ENCODE measurements at places on chromosomes 4 and X.

DNA sequence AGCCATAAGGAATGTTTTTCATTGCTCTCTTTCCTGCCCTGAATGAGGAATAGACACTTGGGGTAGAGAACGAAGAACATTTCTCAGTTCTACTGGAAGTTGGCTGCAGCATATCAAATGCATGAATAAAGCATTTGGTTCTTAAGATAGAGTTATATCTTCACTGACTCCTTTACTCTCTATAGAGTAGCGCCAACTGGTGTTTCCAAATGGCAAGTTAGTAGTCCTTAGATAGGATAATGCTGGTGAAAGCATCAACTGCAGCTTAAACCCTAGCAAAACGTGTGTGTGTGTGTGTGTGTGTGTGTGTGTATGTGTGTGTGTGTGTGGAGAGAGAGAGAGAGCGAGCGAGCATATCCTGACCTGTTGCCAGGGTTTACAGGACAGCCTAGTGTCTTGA is 62.2 kb upstream of the FRMPD4 start:
- no peak for DNase-seq

GRCh38 chr4:86544310-86544966 is 49.7 kb upstream of the PTPN13 start:
- DNase-seq, result no peak

GRCh38 chrX:129976441-129976840 is 6.0 kb upstream of the BCORL1 start:
- no peak for DNase-seq

- DNase-seq, result no peak
These were observed 48.2 kb upstream of the AADAT start for GRCh38 chr4:170137927-170138326.

DNA sequence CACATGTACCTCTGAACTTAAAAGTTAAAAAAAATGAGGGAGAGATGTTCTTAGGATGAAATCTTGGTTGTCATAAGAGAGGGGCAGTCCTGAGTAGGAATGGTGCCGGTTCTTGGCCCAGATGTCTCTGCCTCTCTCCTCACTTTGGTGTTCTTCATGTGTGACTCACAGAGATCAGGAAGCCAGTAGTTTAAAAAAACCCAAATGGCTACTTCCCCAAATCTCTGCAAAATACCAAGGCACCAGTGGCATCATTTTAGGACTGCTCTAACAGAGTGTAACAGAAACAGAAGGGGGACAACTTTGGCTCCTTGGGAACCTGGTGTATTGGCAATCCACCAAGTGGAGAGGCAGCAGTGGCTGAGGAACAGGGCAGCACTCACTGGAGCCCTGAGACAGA is 116.8 kb downstream of the SCD5 start:
- DNase-seq, result no peak

- DNase-seq, result no peak
These were observed 92.2 kb upstream of the H2AZ1 start for GRCh38 chr4:100042235-100042634.

- DNase-seq, result no peak
These were observed 168.2 kb downstream of the ZNF518B start for GRCh38 chr4:10288830-10289537.

DNA sequence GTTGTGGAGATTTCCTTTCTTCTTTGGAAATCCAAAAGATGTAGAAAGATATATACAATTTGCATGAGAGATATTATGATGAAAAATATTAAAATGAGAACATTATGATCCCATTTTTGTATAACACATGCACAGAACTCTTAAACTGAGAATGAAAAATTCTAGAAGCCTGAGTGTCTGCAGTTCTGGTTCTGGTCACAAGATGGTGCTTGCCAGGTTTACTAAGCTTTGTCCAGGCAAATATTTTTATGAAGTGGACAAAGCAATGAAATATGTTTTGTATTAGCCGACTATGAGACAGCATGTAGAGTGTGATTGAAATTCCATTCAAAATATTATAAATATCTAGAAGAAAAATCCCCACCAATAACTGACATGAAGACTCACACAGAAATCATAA is 2.2 kb downstream of the PWWP3B start:
- DNase-seq, result no peak

- no peak for DNase-seq
These were observed 90.4 kb downstream of the ZC4H2 start for GRCh38 chrX:64885850-64886249.

DNA sequence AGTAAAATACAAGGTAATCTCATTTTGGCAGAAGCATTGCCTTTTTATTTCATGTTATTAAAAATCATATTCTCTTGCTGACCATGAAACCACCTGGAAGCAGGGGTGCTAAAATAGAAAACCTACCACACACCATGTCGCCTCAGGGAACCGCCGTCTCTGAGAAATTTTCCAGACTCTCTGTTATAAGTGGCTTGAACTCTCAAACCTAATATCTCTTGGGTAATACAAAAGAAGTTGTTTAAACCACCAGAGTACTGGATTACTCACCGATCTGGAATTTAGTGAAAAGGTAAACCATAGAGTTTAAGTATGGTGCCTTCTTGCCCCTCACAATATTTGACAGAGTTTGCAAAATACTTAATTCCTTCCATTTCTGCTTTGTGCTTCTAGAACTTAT is 27.7 kb downstream of the ENPP6 start:
- DNase-seq, result no peak

- no peak for DNase-seq
These were observed 495.0 kb upstream of the SLIT2 start for GRCh38 chr4:19756661-19757060.

DNA sequence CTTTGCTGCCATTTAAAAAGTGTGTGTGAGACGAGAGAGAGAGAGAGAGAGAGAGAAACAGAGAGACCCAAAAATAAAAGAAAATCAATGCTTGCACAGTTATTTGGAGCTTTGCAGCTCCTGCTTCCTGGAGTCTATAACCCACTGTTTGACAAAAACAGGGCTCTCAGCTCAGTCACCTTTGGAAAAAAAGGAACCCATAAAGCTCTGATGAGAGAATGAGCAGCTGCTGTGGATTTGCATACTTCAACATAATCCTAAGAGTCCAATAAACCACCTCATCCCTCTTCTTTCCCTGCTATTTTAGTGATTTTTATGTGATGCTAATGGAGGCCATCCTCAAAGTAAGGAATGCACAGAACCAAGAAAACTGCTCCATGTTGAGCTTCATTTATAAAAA is 50.3 kb downstream of the USP26 start:
- DNase-seq, result no peak

GRCh38 chrX:139758809-139759208 is 50.8 kb upstream of the MCF2 start:
- DNase-seq, result no peak

- no peak for DNase-seq
These were observed 2.7 kb downstream of the KCNE5 start for GRCh38 chrX:109622270-109622669.

GRCh38 chr4:140150636-140150885 is 3.4 kb downstream of the MAML3 start:
- no peak for DNase-seq

DNA sequence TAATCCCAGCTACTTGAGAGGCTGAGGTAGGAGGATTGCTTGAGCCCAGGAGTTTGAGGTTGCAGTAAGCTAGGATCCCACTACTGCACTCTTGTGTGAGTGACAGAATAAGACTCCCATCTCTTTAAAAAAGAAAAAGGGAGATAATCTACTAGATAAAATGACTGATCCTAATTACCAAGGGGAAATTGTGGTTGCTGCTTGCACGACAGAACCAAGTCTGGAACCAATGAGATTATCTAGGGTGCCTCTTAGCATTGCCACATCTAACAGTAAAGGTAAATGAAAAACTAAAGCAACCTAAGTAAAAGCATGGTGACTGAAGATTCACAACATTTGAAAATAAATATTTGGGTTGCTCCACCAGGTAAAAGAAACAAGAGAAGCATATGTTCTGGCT is 185.1 kb downstream of the PDHA2 start:
- no peak for DNase-seq

DNA sequence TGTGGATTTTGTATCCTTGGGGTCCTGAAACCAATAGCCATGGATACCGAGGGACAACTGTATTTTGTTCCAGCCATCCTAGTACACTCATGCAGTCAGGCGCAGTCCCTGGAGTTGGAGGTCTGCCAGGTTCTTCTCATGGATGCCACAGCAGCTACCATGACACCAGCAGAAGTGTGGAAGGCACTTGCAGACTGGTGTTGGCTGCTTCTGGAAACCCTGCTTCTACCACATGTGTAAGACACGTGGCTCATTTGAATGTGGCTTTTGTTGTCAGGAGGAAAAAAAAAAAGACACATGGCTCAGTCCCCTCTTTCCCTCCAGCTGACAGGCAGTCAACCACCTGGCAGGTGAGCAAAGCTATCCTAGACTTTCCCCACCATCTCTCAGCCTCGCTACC is 19.4 kb downstream of the DRD5 start:
- no peak for DNase-seq

GRCh38 chr4:2651546-2651945 is 104.6 kb downstream of the TNIP2 start:
- DNase-seq, result no peak

DNA sequence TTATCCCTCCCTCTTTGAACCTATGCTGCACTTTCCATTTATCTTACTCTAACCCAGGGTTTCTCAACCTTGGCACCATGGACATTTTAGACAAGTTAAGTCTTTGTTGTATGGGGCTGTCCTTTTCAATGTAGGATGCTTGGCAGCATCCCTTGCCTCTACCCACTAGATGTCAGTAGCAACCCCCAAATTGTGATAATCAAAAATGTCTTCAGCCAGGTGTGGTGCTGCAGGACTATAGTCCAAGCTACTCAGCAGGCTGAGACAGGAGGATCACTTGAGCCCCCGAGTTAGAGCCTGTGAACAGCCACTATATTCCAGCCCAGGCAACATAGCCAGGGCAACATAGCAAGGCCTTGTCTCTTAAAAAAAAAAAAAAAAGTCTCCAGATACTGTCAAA is 7.0 kb downstream of the LRCH2 start:
- no peak for DNase-seq

GRCh38 chrX:106203315-106203714 is 35.2 kb downstream of the PWWP3B start:
- DNase-seq, result no peak

DNA sequence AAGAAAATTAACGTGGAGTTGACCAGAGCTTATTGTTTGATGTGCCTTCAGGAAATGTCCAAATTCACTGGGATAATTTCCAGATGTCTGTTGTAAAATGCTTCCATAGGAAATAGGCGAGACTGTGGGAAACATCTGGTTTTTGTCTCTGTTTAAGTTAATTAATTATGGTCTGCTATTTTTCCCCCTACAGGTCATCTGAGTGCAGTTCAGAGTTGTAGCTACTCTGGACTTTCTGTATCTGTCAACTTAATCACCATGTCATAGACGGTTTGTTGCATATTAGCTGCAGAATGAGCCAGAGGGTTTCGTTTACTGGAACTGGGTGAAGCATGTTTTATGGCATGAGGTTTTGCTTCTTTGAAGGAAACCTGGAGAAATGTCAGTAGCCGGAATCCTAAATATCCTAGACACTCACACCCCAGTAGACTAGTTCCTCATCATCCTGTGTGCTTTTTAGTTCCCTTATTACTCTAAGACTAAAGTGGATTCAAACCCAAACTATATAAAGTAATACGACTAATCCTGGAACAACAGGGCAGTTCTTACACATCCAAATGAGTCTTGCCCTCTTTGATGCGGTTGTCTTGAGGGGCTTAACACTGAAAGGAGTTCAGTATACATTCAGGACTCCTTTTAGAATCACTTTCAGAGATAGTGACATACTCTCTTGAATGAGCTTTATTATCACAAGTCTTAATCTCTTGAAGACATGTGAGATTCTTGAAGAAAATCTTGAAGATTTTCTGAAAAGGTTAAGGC is 62.5 kb downstream of the PPEF1 start:
- DNase-seq, result no peak

GRCh38 chr4:149790172-149790907 is 25.3 kb downstream of the IQCM start:
- no peak for DNase-seq

GRCh38 chrX:100449696-100450608 is 39.9 kb upstream of the PCDH19 start:
- DNase-seq, result no peak

GRCh38 chr4:138677212-138677611 is 338.4 kb upstream of the NOCT start:
- DNase-seq, result no peak

GRCh38 chr4:145177906-145178538 is 2.4 kb downstream of the OTUD4 start:
- no peak for DNase-seq

DNA sequence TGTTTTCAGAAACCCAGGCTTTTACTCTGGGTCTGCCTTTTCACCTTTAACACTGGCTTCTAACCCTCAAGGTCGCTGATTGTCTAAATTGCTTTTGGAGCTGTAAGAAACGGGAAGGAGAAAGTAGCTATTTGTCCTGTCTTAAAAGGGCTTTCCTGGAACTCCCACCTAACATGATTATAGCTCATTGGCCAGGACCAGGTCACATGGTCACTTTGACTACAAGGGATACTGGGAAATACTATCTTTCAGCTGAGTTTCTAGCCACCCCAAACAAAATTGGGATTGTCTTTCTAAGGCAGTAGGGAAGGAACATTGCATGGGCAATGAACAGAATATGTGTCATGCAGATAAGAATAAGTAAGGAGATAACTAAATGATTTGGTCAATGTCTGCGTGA is 106.7 kb upstream of the ARHGAP24 start:
- DNase-seq, result no peak

- DNase-seq, result no peak
These were observed 1222.0 kb upstream of the PRKX start for GRCh38 chrX:4935401-4935800.

DNA sequence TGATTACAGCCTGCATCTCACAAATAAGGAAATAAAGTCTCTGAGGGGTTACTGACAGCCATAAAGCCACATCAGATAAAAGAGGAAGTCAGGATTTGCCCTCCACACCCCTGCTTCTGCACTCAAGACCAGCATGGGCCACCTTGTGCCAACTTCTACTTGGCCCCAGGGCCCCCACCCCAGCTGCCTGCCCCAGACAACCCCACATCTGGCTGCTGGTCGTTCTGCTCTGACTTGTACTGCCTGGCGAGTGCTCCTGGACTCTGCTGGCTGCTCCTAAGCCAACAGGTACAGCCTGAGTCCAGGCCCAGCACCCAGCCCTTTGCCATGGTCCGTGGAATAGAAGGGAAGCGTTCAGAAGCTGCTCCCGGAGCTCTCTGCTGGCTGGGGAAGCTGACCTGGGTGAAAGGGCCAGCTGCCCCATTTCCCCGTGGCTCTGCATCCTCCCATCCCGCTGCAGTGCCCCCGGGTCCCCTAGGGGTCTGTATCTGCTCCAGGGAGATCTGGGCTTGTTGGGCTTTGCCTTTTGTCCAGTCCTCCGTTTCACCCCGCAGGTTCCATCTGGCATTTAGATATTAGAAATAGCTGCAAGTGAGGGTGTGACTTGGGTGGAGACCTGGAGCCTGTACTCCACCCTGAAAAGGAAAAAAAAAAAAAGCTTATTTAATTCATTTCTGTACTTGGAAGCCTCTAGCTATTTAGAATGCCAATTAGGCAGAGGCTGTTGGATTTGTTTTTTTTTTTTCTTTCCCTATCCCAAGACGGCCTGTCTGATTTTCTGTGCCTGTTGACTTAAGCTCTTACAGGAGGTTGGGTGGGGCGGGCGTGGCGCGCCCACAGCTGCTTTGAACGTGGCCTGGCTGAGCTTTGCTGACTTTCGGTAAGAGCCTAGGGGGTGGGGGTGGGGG is 194.7 kb downstream of the PTTG2 start:
- DNase-seq, result no peak

GRCh38 chr4:48346594-48346993 is 5.3 kb downstream of the SLAIN2 start:
- no peak for DNase-seq

Data from stimulated activated CD4-positive, alpha-beta T cell treated with anti-CD3 and anti-CD28 coated beads, Interleukin-1b, Interleukin-23, amount 100 ng/mL, for 1 hour (primary cell).